ENCODE measurements at places on chromosomes 13 and 19.

- DNase-seq, result no peak
Measured at GRCh38 chr19:52963247-52963618, 552 bp upstream of the ZNF816 start.

- DNase-seq, result peak; percentile 65
Measured at GRCh38 chr19:35268536-35269437, at the start of gene USF2. Gene USF2 (plus strand): TSS chr19:35268962. CDS start chr19:35269102, 140 bp downstream.

GRCh38 chr13:42567906-42568305 lies 6.0 kb upstream of the TNFSF11 start:
- DNase-seq, result no peak

GRCh38 chr13:30718661-30719524 lies 16.4 kb upstream of the ALOX5AP start:
- DNase-seq, result no peak

GRCh38 chr13:94707400-94708021 lies 4.8 kb downstream of the SOX21 start:
- no peak for DNase-seq

GRCh38 chr13:59874973-59875372 lies 288.8 kb downstream of the DIAPH3 start:
- DNase-seq, result no peak

DNA sequence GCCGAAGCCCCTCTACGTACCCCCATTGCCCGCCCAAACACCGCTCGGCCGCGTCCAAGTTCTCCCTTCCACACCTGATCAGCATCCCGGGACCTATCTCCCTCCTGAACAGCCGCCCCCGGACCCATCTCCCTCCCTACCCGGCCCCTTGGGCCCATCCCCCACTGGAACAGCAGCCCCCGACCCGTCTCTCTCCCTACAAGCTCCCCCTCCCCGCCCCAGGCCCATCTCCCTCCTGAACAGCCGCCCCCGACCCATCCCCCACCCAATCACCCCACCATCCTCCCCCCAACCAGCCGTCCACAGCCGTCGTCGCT lies 610 bp downstream of the ZSCAN1 start:
- DNase-seq, result no peak

DNA sequence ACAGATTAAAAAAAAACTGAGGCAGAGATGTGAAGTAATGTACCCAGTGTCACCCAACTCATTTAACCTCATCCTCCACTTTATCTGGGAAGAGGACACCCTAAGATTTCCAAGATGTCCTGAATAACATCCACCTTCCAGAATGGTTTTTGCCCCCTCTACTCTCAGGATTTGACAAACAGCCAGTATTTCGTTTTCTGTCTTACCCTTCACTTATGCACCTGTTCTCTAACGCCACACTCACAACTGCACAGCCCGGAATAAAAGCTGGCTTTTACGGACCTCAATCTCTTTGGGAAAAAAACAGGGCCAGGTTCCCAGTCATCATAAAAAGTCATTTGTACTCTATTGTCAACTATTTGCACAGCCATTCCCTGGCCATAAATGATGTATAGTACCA lies 21.2 kb upstream of the CEACAM6 start:
- DNase-seq, result no peak

GRCh38 chr13:76883236-76883635 lies 3.0 kb downstream of the KCTD12 start:
- DNase-seq, result no peak

- DNase-seq, result no peak
Measured at GRCh38 chr19:12450844-12451243, 10.0 kb upstream of the ZNF443 start.

DNA sequence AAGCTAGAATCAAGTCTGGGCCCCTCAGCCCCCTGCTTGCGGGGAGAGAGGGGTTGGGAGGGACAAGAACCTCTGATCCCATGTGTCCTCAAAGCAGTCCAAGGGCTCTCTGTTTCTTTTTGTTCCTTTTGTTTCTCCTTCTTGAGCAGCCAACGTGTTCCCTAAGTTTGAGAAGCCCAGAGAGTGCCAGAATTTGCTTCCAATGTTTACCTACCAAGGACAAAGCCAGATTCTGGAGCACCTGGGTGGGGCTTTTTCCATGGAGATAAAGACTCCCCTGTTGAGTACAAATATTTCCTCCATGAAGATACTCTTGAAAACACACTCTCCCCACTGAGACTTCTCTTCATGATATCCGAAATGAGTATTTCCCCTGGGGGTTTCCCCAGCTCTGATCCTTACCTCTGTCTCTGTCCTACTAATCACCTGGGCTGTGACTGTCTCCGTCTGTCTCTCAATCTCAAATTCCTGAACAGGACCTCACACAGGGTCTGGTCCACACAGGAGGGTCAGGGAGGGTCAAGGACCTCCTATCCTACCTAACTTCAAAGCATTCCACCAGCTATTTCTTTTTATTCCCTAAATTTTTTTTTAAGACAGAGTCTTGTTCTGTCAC lies 27.4 kb downstream of the CD177 start:
- DNase-seq, result no peak
